Breast epithelium (tissue), 4 donors: ENCODE measurements at places on chromosomes 5 and 9.

DNA sequence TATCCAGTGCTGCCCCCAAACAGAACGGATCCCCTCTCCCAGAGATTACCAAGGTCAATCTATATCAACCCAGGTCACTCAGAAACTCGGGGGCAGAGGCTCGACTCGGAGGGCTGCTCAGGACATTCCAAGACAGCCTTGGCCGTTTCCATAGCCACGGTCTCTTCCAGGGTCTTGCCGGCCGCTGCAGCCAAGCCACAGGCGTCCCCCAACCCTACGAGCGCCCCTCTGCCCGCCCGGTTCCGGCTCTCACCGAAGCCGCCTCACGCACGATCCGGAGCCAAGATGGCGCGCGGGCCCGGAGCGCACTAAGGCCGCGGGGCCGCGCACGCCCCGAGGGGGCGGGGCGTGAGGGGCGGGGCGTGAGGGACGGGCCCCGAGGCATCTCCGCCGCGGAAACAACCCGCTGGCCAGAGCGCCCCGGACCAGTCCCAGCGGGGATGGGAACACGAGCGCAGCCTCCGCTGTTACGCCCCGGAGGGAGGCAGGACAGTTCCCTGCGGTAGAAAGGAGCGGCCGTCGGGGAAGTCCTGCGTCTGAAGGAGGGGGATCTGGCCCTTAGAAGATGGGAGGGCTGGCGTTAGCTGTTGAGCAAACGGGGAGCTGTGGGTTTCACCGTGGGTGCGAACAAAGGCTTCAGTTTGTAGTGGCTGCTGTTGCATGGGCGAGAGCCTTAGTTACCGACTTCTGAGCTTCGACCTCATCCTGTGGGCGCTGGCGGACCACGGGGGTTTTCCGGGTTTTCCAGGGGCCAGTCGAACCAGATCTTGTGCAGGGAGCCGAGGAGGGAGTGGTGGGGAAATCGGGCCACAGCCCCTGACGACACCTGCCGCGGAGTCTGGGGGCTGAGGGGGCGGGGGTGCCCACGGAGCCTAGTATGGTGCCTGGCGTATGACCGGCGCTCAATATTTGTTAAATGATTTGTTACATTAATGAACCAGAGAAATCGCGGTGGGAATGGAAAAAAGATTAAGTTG lies at the start of gene RPP25L:
TSS of gene RPP25L (minus strand) at position 287 of the 977 bp plus-strand sequence. CDS start 801 bp downstream, outside the sequence.
- DNase-seq: peak; percentile 67

- no peak for DNase-seq
These were observed 780.3 kb downstream of the KCTD16 start for GRCh38 chr5:144950996-144951395.

DNA sequence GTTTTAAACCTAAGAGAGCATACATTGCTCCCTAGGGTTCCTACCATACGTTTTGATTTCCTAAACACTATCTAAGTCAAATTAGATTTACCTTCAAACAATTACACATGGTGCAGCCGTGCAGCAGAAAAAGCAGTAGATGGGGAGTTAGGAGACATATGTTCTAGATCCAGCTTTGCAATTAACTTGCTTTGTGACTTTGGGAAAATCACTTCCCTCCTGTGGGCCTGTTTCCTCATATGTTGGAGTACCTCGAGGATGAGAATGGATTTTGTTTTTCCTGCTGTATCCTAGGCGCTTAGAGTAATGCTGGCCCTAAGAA lies 711 bp downstream of the MRPL50 start:
- no peak for DNase-seq

DNA sequence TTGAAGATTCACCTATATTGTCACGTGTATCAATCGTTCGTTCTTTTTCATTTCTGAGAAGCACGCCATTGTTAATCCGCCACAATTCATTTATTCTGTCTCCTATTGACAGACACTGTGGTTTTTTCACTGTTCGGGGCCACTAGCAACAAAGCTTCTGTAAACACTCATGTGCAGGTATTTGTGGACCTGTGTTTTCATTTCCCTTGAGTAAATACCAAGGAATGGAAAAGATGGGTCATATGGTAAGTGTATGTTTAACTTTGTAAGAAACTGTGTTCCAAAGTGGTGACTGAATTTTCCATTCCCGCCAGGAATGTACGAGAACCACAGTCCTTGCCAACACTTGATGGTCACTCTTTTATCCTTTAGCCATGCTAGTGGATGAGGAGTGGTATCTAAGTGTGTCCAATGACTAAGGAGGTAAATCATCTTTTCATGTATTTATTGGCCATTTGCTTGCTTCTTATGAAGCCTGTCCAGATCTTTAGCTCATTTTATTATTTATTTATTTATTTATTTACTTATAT lies 10.7 kb downstream of the ABO start:
- no peak for DNase-seq

- no peak for DNase-seq
These were observed 101.7 kb downstream of the BNC2 start for GRCh38 chr9:16768816-16769215.

DNA sequence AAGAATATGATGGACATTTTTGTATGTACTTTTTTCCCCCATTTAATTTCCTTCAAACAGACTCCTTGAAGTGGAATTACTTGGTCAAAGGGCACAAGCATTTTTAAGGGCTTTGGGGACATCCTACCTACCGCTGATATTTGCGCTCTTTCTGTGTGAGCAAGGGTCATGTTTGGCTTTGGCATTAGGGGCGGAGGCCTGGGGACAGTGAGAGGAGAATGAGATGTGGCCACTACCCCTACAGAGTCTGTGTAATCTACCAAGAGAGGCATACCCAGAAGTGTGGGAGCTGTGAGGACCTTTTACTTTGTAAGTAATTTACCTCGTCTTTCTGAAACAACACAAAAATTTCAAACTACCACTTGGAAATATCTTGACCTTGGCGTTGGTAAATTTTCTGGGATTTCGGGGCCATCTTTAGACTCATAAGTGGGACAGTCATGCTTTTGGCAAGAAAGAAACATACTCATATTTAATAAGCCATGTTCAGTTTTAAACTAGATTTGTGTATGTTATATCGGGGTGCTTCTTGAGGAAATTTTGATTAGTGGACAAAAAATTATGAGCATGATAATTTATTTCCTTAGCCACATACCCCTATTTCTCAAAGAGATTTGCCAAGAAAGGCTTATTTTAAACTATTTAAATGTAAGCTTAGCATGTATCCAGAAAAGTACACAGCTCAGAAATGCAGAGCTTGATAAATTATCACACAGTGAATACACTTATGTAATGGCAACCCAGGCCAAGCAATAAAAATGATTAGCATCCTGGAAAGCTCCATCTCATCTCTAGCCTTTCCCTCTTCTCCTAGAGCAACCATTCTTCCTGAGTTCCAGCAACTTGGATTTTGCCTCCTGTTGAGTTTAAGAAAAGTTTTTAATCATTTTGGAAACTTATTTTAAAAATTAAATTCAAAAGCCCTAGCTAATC lies 63.6 kb downstream of the ARHGAP26 start:
- DNase-seq: no peak

- no peak for DNase-seq
These were observed 19.5 kb upstream of the GOLGA1 start for GRCh38 chr9:124960409-124960752.

DNA sequence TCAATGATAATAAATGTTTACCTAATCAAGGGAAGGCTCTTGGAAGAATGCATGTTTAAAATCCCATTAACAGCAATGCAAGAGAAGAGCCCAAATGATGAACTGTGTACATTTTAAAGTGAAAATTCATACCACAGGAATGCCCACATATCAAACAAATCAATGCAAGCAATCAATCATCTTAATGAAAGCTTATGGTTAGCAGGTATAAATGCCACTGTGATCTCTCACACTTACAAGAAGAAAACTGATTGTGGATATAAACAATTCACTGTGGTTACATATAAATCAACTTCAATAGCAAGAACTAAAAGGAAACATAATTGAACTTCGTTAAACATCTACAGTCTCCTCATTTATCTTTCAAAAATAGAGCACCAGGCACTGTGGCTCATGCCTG lies 161.0 kb upstream of the RORB start:
- DNase-seq: no peak

- DNase-seq: no peak
These were observed 779.3 kb upstream of the ACO1 start for GRCh38 chr9:31605164-31605563.

DNA sequence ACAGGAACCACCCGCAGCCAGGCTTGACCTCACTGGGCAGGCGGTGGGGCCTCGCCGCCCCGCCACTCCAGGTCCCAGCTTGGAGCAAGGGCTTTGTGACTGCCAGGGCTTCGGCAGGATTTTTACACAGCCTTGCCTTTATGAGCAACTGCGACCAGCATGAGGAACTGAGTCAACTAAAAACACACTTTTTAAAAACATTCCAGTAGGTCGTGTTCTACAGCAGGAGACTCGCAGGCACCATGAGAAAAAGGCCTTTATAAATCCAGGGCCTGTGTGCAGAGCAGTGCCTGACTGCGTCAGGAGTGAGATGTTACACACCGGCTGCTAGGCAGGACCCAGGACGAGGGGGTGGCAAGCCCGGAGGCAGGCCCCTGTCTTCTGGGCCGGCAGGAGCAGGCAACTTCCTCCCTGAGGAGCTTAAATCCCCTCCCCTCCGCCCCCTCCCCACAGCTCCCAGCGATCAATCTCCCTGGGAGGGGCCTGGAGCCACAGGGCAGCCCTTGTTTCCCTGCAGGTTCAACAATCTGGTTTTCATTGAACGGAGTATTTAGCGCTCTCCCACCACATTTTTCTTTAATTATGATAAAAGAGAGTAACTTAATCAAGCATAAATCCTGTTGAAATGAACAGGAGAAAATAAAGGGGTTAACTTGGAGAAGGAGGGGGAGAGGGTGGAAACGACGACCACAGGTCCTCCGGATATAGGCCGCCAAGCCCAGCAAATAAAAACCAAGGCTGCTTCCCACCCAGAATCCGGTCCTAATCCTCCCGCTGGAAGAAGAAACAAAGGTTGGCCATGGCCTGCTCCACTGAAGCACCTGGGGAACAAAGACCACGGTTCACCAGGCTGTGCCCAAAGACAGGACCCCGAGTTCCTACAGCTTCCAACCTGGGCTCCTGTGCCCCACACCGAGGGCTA lies 92.5 kb downstream of the ROR2 start:
- no peak for DNase-seq

GRCh38 chr5:67693956-67694809 lies 497.6 kb upstream of the CD180 start:
- DNase-seq: peak; percentile 92

GRCh38 chr5:85484982-85485574 lies 1100.4 kb upstream of the EDIL3 start:
- no peak for DNase-seq

DNA sequence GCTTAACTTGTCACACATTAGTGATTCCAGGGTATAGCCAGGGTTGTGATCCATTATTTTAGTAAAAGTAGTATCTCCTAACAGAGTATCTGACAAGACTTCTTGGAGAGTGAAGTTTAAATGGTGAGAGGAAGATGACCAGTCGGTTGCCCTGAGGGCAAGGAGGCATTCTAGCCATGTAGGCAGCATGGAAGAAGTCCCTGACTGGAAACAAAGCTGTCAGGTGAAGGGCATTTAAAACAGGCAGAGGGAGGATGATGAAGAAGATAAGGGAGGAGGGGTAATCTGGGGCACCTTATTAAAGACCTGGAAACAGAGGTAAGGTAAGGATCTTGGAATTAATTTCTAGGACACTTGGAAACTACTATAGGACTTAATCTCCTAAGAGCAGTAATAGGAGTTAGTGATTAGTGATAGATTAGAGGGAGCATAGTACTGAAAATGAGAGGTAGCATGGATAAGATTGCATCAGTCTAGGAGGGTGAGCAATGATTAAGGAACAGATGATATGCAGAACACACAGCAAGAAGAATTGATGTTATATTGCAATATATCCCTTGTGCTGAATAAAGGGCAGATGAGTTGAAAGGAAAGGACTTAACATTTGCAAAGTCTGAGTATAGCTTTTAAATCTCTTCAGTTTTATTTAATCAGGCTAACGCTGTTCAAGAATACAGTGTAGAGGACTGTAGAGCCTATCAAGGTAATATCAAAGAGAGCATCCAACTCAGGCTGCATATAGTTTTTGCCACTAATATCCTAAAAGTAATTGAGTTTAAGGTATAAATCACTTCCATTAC lies 9.6 kb downstream of the KIF2A start:
- no peak for DNase-seq

DNA sequence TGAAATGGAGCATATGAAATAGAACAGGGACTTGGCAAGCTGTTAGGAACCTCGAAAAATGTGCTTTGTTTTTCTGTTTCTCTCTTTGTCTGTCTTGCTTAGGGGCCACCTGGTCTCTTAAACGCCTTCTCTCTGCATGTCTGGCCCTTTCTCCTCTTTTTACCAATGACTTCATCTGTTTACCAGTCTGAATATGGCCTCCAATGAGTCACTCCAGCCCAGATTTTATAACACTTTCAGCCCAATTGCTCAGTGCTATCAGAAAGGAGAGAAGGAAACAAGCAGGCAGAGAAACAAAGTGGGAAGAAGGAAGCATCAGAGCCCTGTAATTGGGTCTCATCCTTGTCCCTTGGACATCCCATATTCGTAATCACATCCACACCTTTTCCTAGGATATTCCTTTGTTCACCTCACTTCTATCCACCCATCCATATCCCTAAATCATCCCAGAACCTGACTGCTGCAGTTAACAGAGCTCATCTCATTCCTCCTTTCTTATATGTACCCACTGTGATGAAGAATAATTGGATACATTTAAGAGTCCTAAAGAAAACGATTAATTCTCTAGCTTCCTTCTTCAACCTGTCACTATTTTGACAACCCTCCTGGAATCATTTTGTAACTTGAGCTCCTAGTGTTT lies 151.8 kb upstream of the GPR151 start:
- DNase-seq: no peak

DNA sequence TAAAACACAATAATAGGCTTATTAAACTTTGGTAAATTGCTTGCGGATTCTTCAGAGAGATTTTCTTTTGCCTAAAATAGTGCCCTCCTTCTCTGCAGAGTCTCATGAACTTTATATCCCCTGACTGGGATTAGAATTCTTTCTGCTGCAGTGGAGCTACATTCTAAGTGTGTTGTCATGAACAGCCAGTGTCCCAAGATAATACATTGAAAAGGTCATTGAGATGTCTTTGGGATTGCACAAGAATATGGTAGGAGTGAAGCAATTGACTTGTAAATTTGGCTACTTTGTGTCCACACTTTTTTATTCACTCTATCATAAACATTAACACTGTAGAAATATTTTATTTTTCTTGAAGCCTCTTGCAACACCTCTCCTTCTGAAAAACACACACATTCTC lies 604.5 kb downstream of the GABRG2 start:
- no peak for DNase-seq

DNA sequence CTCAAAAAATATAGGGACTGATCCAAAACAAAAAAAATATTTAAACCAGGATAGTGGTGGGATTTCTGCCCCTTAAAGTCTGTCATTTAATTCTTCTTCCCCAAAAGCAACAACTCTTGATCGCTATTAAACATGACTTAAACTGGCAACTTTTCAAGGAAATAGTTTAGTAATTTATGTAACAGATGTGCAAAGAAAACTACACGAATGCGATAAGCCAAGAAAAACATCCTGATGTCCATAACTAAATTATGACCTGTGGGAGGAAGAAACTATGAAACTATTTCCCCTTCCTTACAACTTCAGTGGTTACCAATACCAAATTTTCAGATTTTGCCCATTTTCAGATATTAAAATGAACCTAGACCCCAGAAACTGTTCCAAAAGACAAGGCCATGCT lies 31.5 kb downstream of the CLINT1 start:
- no peak for DNase-seq
